ENCODE measurements at places on chromosomes 7 and 10. TPM values are rescaled to one million over a fixed set of nuclear protein-coding genes. Genes with fewer than 3 reads are reported as not detected.

OLAH gene
- total RNA-seq, result not detected

ZNF365 gene
- total RNA-seq, result 11.5 TPM

- H3K27me3 ChIP-seq, result no peaks in the 10 kb centered on the region
- H3K27ac ChIP-seq, result peak overlapping the region; percentile 60
- peaks cover 20% of the 10 kb centered on the region for H3K4me1 ChIP-seq
- no peaks in the 10 kb centered on the region for H3K36me3 ChIP-seq
- peak; percentile 76 for DNase-seq
- H3K4me3 ChIP-seq, result no peak overlapping the region
Observed at GRCh38 chr10:117980216-117980615, 66.5 kb downstream of the RAB11FIP2 start.

DNA sequence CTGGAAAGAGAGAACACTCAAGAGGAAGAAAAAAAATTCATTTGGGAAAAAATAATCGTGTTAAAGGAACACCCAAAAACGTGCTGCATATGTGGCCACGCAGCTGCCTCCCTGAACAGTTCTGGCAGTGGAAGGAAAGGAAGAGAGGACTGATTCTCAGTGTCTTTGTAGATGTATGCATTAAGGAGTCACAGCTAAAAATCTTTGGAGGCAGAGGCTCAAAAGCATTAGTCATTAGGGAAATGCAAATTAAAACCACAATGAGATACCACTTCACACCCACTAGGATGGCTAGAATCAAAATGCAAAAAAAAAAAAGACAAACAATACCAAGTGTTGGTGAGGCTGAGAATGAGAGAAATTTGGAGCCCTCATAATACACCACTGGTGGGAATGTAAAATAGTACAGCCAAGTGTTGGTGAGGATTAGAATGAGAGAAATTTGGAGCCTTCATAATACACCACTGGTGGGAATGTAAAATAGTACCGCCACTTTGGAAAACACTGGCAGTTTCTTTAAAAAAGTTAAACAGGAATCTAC, 134.7 kb downstream of the SLIT1 start:
- H3K27ac ChIP-seq, result no peak overlapping the region
- H3K4me3 ChIP-seq, result no peak overlapping the region
- H3K4me1 ChIP-seq, result no peaks in the 10 kb centered on the region
- H3K27me3 ChIP-seq, result peaks cover 45% of the 10 kb centered on the region
- no peak for DNase-seq

DNA sequence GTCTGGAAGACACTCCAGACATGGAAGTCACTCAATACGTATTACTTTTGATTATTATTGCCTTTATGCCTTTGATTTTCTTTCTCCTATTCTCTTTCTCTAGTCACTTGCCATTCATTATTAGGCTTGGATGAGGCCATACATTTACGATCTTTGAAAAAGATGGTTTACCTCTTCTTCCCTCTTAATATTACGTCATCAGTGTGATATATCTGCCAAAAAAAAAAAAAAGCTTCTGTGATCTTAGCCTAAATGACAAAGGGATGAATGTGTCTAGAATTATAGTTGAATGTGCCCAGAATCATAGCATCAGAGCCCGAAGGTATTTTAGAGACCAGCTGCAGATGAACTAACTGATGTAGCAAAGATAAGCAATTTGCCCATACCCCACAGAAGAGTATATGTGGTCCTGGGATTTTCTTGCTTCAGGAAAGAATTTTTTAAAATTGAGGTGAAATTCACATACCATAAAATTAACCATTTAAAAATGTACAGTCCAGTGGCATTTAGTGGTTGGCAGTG, 73.9 kb downstream of the HHEX start:
- no peaks in the 10 kb centered on the region for H3K36me3 ChIP-seq
- H3K27ac ChIP-seq, result no peak overlapping the region
- no peaks in the 10 kb centered on the region for H3K27me3 ChIP-seq

GRCh38 chr10:110368002-110368401, 63.3 kb upstream of the SMNDC1 start:
- H3K4me1 ChIP-seq, result peaks cover 35% of the 10 kb centered on the region
- no peak overlapping the region for H3K27ac ChIP-seq
- no peaks in the 10 kb centered on the region for H3K36me3 ChIP-seq
- peaks cover 2% of the 10 kb centered on the region for H3K27me3 ChIP-seq

All from HFFc6 (cell line).